ENCODE measurements at places on chromosomes 1 and 21.

DNA sequence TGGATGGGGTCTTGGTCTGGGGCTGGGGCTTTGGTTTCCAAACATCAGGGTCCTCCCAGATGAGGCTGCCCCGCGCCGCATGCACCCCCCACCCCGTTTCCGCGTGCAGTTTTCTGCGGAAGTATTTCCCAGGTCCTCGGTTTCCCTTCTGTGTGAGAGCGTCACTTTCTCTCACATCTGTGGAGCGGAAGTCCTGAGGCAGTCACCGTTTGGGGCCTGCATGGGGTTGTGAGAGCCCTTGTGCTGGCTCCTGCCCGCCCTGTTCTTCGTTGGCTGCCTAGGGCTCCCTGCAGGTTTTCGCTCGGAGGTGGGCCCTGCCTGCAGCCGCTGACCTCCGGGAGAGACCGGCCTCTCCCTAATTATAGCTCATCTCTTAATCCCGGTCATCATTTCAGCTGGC is 88.0 kb downstream of the GALNT2 start:
- no peak overlapping the region for H3K4me3 ChIP-seq
- H3K27me3 ChIP-seq = no peaks in the 10 kb centered on the region
- H3K36me3 ChIP-seq = no peaks in the 10 kb centered on the region
- DNase-seq = no peak

GRCh38 chr21:45085700-45086099 is 11.3 kb downstream of the ADARB1 start:
- no peak overlapping the region for H3K27ac ChIP-seq
- H3K4me3 ChIP-seq = no peak overlapping the region
- peaks cover 18% of the 10 kb centered on the region for H3K4me1 ChIP-seq
- no peak for DNase-seq
- peaks cover 9% of the 10 kb centered on the region for H3K36me3 ChIP-seq

- no peaks in the 10 kb centered on the region for H3K4me1 ChIP-seq
- no peak overlapping the region for H3K4me3 ChIP-seq
- DNase-seq = peak; percentile 37
Observed at GRCh38 chr1:212974711-212975110, 24.4 kb downstream of the VASH2 start.

DNA sequence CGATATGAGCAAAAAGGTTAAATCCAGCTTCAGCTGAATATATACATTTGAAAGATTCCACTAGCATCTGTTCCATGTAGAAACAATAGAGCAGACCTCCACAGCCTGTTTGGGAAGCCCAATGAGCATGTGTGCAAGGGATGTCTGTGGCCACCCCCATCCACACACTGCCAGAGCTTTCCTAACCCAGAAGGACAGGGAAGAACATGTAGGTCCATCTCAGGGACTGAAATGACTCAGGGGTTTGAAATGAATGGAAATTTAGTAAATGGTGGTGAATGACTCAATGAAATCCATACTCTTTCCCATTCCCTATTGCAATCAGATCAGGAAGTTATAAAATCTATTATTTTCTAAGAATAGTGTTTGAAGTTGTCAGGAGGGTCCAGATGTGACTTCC is 397.2 kb downstream of the DUSP10 start:
- no peak overlapping the region for H3K27ac ChIP-seq
- no peaks in the 10 kb centered on the region for H3K4me1 ChIP-seq

DNA sequence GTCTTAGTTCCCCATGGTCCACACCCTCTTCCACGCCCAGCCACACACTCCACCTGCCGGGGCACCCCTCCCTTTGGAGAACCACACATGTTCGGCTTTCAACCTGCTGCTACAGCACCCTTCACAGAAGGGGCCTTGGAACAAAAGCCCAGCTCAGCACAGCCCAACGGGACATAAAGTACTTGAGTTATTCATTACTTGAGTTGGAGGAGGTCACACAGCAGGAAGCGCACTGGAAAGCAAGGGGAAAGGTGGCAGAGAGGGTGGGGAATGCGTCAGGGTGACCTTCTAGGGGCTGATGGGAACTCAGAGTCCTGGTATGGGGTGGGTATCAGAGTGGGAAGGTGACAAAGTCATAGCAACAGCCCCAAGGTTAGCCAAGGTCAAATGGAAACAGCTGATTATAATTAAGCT is 3.0 kb upstream of the ATP1B1 start:
- peak overlapping the region; percentile 35 for H3K27ac ChIP-seq
- no peak for DNase-seq
- H3K36me3 ChIP-seq = no peaks in the 10 kb centered on the region
- H3K4me3 ChIP-seq = no peak overlapping the region
- H3K4me1 ChIP-seq = peaks cover 5% of the 10 kb centered on the region

- no peak for DNase-seq
- H3K4me3 ChIP-seq = no peak overlapping the region
- H3K36me3 ChIP-seq = no peaks in the 10 kb centered on the region
- H3K4me1 ChIP-seq = no peaks in the 10 kb centered on the region
Observed at GRCh38 chr1:41870076-41870562, 48.6 kb downstream of the HIVEP3 start.

DNA sequence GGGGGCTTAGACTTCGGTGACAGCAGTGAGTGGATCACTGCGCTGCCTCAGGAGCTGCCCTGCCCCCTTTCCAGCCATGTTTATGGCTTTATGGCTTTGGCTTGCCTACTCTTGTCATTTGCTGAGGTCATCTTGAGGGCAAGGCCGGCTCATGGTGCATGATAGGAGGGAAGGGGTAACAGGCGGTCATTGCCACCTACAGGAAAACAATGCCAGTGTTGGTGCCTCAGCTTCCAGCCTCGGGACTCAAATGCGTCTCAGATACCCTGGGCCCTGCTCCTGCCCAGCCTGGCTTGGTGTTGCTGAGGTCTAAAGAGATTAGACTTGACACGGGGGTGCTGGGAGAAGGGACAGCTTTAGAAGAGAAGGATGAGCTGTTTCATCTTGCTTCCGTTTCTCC is 14.5 kb downstream of the KDF1 start:
- H3K27ac ChIP-seq = no peak overlapping the region
- H3K27me3 ChIP-seq = no peaks in the 10 kb centered on the region
- no peak for DNase-seq
- H3K4me1 ChIP-seq = no peaks in the 10 kb centered on the region
- H3K36me3 ChIP-seq = peaks cover 61% of the 10 kb centered on the region
- H3K4me3 ChIP-seq = no peak overlapping the region

DNA sequence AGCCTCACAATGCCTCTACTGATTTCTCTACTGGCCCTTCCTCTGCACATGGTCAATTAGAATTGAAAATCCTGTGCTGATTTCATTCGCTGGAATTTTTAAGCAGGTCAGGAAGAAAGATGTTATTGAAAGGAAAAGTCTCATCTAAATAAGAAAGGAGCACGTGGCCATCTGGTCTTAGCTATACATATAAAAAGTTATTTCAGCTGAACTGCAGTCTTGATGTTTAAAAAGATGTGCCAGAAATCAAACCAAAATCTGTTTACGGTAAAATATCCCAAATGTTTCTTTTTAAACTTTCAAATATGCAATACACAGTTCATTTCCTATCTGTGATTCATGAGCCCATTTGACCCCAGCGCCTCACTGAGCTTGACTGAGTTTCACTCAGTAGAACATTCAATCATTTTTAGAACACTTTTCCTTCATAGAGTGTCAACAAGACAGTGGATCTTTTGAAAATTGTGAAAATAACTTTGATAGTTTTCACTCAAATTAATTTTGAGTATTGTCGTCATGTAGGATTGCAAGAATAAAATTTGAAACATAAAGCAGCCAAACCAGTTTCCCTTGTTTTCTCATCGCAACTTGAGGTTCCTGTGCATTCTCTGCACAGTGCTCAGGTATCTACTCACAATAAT is 293.6 kb downstream of the PTPRC start:
- no peak for DNase-seq
- H3K27me3 ChIP-seq = no peaks in the 10 kb centered on the region
- H3K4me3 ChIP-seq = no peak overlapping the region
- no peak overlapping the region for H3K27ac ChIP-seq
- no peaks in the 10 kb centered on the region for H3K36me3 ChIP-seq

- no peaks in the 10 kb centered on the region for H3K27me3 ChIP-seq
- H3K36me3 ChIP-seq = no peaks in the 10 kb centered on the region
- H3K27ac ChIP-seq = no peak overlapping the region
- DNase-seq = no peak
Observed at GRCh38 chr1:185363205-185363604, 46.2 kb upstream of the IVNS1ABP start.

DNA sequence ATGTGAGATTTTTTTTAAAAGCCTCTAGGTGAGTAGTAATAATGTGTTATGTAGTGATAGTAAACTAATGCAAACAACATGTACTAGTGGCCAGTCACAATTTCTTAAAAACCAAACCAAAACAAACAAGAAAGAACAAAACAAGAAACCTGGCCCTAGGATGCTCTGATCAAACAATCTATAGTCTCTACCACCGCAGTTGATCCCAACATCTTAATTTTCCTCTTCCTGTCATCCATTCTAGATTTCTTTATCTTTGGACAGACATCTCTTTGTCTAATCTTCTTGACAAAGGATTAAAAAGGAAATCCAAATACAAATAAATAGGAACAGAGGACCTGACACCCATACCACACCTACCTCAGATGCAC is 188.2 kb upstream of the ADAMTS5 start:
- no peaks in the 10 kb centered on the region for H3K4me1 ChIP-seq
- DNase-seq = no peak
- H3K27ac ChIP-seq = no peak overlapping the region
- no peaks in the 10 kb centered on the region for H3K36me3 ChIP-seq
- no peaks in the 10 kb centered on the region for H3K27me3 ChIP-seq
- H3K4me3 ChIP-seq = no peak overlapping the region

DNA sequence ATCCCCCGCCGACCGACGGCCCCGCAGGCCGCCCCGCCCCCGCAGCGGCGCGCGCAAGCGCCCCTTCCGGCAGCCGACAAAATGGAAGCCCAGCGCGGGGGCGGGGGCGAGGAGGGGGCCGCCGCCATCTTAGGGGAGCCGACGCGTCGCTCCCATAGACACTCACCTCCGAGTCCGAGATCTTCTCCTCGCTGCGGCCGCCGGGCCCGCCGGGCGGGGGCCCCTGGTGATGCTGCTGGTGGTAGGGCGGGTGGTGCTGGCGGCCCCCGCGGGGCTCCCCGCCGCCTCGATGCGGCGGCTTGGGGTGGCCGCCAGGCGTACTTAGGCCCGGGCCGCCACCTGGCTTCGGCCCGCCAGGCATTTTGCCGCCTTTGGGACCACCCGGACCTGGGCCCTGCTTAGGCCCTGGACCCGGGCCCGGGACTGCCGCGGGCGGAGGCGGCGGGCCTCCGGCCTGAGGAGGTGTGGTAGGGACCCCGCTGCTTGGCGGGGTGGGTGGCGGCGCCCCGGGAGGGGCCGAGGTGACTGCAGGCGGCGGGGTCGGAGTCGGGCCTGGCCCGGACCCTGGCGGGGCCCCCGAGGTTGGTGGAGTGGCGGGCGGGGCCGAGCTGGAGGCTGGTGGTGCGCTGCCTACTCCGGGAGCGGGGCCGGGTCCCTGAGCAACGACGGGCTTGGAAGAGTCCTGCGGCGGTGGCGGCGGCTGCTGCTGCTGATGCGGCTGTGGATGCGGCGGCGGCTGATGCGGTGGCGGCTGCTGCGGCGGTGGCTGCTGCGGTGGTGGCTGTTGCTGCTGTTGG is 691 bp downstream of the SFPQ start:
- peak overlapping the region; percentile 72 for H3K4me3 ChIP-seq
- DNase-seq = peak; percentile 36
- H3K27me3 ChIP-seq = no peaks in the 10 kb centered on the region
- H3K36me3 ChIP-seq = peaks cover 44% of the 10 kb centered on the region
- H3K4me1 ChIP-seq = peaks cover 26% of the 10 kb centered on the region

DNA sequence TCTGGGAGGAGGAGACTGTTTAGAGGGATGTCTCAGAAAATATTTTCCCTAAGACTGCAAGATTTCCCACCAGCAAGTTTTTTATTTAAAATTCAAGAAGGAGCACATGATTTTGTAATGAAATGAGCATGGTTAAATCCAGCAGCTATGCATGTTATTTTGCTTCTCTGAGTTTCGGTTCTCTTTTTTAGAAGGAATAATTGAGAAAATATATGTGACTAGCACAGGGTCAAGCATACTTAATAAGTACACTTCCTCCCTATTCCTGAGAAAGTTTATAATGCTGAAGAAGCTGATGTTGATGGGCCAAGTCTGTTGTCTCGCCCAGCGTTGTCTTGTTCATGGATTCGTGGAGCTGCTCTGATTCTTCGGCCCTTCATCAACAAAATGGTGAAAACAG is 51.2 kb downstream of the EXO1 start:
- no peaks in the 10 kb centered on the region for H3K4me1 ChIP-seq
- H3K36me3 ChIP-seq = no peaks in the 10 kb centered on the region
- no peak overlapping the region for H3K4me3 ChIP-seq
- no peak for DNase-seq
- H3K27ac ChIP-seq = no peak overlapping the region

GRCh38 chr1:8913457-8913856 is 32.2 kb upstream of the CA6 start:
- no peak overlapping the region for H3K27ac ChIP-seq
- H3K4me1 ChIP-seq = no peaks in the 10 kb centered on the region
- no peaks in the 10 kb centered on the region for H3K36me3 ChIP-seq
- H3K27me3 ChIP-seq = no peaks in the 10 kb centered on the region

DNA sequence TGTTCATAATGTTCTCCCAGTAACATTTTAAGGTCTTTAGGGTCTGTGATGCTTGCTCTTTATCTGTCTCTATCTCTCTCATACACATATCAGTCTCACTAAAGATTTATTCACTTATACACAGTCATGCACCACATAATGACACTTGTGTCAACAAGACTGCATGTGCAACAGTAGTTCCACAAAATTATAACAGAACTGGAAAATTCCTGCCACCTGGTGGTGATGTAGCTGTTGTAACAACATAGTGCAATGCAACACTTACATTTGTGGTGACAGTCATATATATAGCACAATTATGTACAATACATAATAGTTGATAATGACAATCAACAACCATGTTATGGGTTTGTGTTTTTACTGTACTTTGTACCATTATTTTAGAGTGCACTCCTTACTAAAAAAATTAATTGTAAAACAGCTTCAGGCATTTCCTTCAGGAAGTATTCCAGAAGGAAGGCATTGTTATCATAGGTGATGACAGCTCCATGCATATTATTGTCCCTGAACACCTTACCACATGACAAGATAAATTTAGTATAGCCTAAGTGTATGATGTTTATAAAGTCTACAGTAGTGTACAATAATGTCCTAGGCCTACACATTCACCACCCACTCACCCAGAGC is 8.1 kb downstream of the TDRD5 start:
- no peaks in the 10 kb centered on the region for H3K4me1 ChIP-seq
- no peaks in the 10 kb centered on the region for H3K36me3 ChIP-seq
- no peak for DNase-seq
- no peaks in the 10 kb centered on the region for H3K27me3 ChIP-seq

- no peak for DNase-seq
- no peak overlapping the region for H3K4me3 ChIP-seq
- no peaks in the 10 kb centered on the region for H3K27me3 ChIP-seq
- H3K36me3 ChIP-seq = no peaks in the 10 kb centered on the region
- H3K27ac ChIP-seq = no peak overlapping the region
Observed at GRCh38 chr1:37159102-37159501, 124.8 kb upstream of the GRIK3 start.

DNA sequence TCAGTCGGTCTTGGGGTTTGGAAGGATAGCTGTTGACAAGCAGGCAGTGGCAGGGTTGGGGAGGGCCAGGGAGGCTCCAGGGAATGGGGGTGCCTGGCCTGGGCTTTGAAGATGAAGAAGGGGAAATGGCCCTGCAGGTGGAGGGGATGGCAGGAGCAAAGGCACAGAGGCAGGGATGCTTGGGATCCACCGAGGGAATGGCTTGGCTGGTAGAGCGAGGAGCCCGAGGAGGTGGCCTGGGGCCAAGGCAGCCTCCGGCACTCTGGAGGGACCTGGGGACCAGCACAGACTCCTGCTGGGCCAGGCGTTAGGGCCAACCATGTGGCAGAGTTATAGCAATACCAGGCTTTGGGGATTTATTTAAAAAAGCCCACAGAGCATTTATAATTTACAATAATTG is 62.9 kb upstream of the EDN2 start:
- no peaks in the 10 kb centered on the region for H3K27me3 ChIP-seq
- H3K27ac ChIP-seq = no peak overlapping the region
- H3K36me3 ChIP-seq = no peaks in the 10 kb centered on the region
- no peak for DNase-seq

Data from ascending aorta (tissue), 2 donors.